ENCODE measurements at places on chromosomes 12 and 14. TPM values are rescaled to one million over a fixed set of nuclear protein-coding genes. Genes with fewer than 3 reads are reported as not detected.

DNA sequence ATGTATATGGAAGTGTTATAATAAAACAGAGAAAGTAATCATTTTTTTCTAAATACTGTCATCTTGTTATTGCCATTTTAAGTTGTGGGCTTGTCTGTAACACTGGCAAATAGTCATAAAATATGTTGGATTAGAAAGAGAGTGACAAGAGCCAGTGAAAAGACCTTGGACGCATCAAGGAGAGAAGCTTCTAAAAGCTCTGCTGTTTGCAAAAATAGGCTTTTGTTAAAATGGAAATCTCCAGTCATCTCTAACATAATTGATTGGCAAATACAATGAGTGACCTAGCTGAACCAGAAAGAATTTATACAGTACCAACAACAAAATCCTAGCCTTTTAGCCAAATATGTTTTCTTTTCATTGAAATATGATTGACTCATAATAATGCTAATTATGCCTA is 245.8 kb upstream of the RMST start:
- no peak for DNase-seq

- DNase-seq: no peak
Observed at GRCh38 chr14:48665077-48665784, 920.9 kb downstream of the RPS29 start.

- no peak for DNase-seq
Observed at GRCh38 chr14:92754966-92755365, 6.5 kb upstream of the LGMN start.

GRCh38 chr14:75711796-75712211 is 50.8 kb downstream of the TTLL5 start:
- DNase-seq: no peak

- DNase-seq: no peak
Observed at GRCh38 chr12:57444744-57445143, 10.2 kb downstream of the INHBC start.

The TRPV4 gene
- total RNA-seq: not detected

Measured in T-cell (primary cell).